ENCODE measurements at places on chromosomes 6 and 20.
A peak's percentile ranks its signal among the peaks of the same experiment; 100 is the strongest.

GRCh38 chr6:44115866-44116265, 11.4 kb downstream of the MRPL14 start:
- no peak for DNase-seq

DNA sequence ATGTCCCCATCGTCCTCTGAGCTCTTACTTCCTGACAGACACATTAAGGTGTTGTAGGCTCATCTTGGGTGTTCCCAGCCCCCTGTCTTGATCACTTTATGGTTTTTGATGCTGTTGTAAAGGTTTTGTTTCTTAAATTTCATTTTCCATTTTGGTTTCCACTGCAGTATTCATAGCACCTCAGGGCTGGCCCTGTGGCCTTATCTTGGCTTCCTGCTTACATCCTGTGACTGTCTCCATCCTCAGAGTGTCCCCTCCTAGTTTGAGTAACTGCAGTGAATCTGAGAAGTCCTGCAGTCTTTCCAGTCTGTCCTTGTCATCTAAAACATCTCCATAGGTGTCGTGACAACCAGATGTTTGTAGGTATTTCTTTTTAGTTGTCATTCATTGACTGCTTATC, 50.9 kb downstream of the JARID2 start:
- DNase-seq: no peak

DNA sequence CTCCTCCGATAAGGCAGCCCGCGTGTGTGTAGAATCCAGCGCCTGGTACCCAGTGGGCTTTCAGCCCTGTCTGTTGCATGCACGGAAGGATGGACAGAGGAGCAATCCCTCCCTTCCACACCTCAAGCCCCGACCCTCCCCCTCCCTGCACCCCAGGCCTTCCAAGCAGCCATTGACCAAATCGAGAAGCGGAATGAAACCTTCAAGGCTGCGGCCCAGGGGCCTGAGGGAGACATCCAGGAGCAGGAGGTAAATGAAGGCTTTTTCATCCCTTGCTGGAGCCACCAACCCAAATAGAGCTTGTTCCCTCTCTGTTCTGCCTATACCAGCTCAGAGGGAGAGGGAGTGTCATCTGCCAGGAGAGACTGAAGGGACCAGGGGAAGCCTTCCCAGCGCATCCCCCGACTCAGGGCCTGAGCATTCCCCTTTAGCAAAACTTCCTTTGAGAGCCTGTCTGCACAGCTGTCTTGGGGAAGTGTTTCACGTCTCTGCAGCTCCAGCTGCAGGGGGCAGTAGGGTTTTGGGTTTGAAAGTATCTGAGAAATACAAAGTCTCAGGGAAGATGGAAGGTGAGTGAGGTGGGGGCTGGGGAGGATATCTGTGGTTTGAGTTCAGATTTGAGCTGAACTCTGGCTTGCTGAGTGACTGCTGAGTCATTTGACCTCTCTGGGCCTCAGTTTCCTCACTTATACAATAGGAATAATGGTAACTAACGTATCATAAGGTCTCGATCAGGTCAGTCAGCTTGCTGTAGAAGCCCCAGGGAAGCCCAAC, 16.1 kb downstream of the FGD2 start:
- peak; percentile 52 for DNase-seq

- no peak for DNase-seq
Observed at GRCh38 chr6:139474145-139475108, 100.0 kb upstream of the CITED2 start.

DNA sequence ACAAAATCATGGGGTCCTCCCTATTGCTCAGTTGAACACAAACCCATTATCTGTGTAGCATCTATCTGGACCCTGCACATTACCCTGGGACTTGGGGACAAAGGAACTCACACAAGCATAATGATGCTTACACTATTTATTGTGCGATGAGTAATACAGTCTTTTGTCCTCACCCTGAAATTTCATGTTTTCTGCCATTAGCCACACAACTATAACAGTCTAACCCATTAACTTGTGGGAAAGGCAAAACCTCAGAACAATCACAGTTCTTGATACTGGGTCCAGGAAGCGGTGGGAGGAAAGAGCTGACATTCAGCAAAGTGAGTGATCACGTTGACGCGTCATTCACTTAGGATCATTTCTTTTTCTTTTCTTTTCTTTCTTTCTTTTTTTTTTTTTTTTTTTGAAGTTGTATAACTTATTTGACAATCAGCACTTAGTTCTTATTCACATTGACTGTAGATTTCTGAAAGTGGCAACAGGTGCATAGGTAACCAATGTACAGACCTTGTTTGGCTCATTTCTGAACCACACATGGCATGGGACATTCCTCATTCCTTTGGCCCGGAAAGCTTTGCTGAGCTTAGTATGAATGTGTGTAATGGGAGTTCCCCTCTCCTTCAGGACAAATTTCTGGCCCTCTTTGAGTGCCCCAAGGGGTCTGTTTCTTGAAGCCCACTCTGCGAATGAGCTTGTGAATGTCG, 94.8 kb upstream of the CNKSR3 start:
- no peak for DNase-seq

DNA sequence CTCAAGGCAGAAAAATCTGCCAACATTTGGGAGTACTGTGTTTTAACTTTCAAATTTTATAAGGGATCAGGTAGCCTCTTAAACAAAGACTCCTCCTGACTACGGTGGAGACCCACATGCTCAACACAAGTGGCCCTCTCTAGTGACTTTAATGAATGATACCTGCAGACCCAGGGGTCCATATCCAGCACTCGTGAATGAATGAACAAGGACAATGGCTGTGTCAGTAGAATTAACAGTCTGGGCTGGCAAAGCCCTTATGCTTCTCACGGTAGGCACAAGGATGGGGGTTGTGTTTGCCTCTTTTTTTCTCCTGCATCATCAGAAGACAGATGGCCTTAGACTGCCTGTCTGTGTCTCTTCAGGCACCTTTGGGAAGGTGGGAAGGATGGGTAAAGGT, 112.6 kb upstream of the TRAF3IP2 start:
- DNase-seq: no peak

DNA sequence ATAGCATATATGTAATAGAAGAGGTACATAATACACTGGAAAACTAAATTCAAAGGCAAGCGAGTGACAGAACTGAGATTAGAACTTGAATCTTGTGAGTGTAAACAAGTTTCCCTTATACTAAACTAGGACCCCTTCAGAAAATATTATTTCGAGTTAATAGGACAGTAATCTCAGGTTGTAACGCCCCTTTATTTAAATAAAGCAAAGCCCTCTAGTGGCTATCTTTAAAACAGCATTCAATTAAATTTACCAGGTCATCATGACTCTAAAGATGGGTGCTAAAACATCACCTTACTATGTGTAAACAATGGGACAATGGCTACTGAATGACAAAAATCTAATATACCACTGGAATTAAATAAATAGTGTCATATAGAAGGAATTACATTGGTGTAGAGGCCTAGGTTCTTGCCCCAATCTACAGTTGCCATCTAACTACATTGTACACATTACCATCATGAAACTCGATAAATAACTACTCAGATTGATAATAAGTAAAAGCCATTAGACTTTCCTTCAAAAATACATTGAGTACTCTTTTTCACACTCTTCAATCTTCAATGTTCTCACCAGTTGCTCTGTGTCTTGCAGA, 255.4 kb upstream of the IRAK1BP1 start:
- DNase-seq: no peak

DNA sequence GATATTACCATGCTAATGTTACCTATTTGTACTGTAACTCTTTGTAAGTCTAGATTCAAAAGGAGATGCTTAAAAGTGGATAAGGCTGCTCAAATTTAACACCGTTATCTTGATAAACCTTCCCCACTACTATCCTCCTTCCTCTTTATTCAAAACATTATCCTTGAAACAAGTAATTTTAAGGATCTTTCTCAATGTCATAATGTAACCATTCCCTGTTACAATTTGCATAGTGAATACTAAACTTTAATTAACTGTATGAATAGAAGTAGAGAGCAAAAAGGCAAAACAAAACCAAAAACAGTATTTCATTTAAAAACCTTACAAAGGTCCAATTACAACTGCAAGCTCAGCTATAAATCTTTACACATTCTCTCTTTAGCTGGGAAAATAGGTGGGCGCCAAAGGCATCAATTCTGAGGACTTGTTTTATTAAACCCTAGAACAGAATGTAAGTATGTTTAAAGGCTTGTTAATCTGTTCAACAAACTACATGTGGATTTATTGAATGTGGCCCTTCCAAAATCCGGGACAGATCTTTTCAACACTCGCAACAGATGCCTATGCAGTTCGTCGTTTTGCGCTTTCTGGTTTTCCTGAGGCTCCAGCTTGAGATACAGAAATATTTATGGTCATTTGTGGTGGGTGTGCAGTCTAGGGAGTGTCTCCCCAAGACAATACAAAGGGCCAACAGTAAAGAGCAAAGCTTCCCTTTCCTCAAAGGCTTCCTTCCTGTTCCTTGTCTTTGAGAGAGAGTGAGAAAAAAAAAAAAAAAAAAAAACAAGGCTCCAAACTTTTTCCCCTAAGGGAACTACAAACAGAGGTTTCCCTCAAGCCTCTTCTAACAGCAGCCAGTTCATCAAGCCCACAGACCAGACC, 15.1 kb downstream of the KIF13A start:
- DNase-seq: no peak

GRCh38 chr6:122072014-122072647, 327.3 kb upstream of the HSF2 start:
- no peak for DNase-seq

Data from stimulated activated CD4-positive, alpha-beta T cell treated with anti-CD3 and anti-CD28 coated beads, Interleukin-12 subunit alpha, Interleukin-12 subunit beta, amount 100 ng/mL, for 4 hours (primary cell).